ENCODE measurements at places on chromosomes 6 and 20.

- no peak for DNase-seq
Measured at GRCh38 chr20:36523341-36523740, 18.0 kb upstream of the MYL9 start.

DNA sequence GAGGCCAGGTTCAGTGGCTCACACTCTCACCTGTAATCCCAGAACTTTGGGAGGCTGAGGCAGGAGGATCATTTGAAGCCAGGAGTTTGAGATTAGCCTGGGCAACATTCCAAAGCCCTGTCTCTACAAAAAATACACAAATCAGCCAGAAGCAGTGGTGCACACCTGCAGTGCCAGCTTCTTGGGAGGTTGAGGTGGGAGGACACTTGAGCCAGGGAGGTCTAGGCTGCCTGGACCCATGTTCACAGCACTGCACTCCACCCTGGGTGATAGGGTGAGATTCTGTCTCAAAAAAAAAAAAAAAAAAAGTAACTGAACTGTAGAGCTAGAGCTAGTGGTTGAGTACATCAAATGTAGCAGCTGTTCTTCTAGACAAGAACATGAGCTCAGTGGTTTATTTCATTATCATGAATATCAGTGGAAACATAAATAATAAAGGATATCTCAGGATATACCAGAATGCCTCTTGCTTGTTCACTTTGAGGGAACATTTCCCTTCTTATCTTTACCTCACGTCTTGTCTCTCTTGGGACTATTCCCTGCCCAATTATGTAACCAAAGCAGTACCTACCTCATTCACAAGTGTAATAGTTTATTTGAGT, 17.6 kb downstream of the NANP start:
- DNase-seq: no peak

DNA sequence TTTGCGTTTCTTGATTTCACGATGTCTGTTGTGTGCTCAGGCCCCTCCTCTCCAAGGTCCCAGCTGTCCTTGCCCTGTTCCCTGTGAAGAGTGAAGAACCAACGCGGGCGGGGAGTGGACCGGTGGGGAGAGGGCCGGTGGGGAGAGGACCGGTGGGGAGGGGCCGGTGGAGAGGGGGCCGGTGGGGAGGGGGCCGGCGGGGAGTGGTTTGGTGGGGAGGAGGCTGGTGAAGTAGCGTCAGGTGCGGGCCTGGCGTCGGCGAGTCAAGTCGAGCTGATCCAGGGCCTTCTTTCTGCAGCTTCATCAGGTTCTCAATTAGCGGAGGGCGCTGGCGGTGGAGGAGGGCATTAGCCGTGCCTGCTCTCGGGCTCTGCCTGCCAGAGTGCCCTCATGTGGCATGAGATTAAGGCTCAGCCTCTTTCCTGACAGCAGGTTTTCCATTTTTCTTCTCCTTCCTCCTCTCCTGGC, 21.2 kb upstream of the BHLHE23 start:
- no peak for DNase-seq

- no peak for DNase-seq
Measured at GRCh38 chr6:98824902-98825599, 9.3 kb upstream of the POU3F2 start.

DNA sequence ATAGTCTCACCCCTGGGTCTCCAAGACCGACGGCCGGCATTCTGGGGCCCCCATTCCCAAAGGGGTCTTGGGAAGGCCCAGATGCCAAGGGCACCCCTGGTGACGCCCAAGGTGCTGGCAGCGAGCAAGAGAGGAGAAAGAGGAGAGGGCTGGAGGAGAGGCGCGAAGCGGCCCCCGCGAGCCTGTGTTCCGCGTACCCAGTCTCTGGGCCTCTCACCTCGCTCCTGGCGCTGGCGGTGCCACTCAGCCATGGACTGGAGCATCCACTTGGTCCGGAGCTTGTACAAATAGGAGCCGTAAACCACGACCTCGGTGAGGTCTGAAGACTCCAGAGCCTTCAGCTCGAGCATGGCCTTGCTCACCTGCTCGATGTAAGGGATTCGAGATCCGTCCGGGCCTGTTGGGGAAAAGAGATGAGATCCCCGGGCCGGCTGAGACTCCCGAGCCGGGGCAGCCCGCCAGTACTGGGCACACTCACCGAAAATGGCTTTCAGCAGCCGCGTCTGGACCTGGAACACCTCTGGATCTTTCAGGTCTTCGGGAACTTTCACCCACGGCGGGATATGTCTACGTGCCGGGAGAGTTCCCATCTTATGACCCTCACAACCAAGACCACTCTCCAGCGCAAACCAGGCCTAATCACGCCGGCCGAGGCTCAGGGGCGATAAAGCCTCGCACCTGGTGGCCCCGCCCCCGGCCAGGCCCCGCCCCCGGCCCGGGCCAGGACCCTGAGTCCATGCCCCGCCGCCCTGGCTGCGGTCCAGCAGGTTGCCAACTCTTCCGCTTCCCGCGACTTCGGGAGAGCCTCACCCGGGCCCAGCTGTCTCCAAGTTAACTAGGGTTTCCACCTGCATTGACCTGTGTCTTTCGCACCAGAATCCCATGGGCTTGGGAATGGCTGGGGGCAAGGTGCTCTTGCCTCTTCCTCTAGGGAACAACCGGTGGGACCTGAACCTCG, at the start of gene DPPA5:
Gene DPPA5, minus strand, starts transcription at position 641 of the 958 bp plus-strand sequence. Its CDS starts 51 bp downstream, at position 590.
- no peak for DNase-seq

DNA sequence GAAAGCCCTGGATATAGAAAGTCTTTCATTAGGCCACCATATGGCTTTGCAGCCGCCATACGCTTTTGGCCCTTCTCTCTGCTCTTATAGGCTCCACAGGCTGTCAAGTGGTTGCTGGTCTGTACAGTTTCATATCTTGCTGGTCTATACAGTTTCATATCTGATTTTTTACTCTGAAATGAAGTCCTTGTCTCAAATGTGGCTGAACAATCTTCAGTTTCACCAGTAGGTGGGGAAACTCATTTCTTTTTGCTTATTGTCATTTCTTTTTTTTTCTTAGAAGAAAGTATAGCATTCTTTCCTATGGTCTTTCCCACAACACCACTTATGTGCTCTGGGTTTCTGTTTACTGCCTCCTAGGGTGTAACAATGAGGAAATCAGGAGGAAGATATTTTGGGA, 771.4 kb upstream of the MMS22L start:
- no peak for DNase-seq

All from hematopoietic multipotent progenitor cell treated with erythropoietin and hydrocortisone succinate and interleukin-3 and kit ligand, for 15 days (in vitro differentiated cells).